ENCODE measurements at places on chromosomes 5 and 9.

GRCh38 chr5:173689171-173689736 is 72.8 kb upstream of the BOD1 start:
- no peak for DNase-seq

DNA sequence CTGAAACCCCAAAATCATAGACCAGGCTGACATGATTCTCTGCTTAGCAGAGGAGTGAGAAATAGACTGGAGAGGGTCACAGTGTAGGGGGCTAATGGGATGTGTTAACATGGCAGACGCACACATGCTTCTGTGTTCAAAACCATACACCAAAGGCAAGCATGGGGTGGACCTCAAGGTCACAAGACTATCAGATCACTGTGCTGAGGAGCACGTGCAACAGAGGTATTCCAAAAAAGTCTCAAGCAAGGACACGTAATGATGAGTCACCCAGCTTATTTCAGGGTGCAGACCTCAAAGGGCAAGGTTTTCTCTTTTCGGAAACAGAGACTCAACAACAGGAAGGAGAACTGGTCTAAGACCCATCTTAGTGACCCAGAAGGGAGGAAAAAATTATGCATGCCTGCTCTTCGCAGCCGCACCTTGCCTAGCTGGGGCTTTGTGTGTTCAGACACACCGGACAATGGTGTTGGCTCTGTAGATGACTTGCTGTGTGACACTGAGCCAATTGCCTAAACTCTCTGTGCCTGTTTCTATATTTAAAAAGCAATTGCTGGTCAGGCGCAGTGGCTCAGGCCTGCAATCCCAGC is 20.3 kb downstream of the WHRN start:
- peak; percentile 24 for DNase-seq

- peak; percentile 27 for DNase-seq
Observed at GRCh38 chr5:56282216-56282615, 49.1 kb upstream of the ANKRD55 start.

- peak; percentile 23 for DNase-seq
Observed at GRCh38 chr9:136694163-136694871, 7.1 kb upstream of the AGPAT2 start.

DNA sequence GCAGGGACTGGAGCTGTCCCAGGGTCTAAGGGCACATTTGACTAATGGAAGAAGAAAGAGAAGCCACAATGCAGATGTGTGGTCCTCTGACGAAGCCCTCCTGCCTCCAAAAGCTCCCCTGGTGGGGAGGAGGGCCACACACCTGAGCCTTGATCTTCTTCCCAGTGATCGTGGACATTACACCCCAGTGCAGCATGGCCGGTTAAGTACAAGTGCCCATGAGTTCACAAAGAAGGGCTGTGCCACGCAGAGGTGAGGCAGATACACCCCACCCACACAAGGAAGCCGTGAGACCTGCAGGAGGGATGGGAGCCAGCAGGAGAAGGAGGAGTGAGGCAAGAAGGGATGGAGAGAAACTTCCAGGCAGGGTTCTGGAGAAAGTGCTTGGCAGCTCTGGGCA is 199.0 kb upstream of the MVB12B start:
- DNase-seq: no peak

DNA sequence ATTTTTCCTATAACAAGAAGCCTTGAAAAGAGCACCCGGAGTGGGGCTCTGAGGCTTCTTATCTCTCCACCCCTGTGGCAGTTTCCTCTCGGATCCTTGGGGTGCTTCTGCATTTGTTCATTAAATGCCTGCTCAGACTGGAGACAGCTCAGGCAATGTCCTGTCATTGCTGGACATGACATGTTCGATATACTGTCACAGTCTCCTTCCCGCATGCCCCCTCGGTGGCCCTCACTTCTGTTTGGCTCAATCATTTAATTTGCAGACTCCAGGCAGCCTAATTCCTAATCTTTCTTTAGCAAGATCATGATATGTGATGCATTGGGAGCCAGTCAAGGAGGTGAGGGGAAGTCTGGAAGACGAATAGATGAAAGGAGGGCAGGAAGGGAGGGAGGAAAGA is 37.5 kb upstream of the CPEB4 start:
- DNase-seq: no peak

GRCh38 chr9:106106396-106106795 is 412.1 kb downstream of the TMEM38B start:
- DNase-seq: no peak

GRCh38 chr9:14323083-14323971 is 9.4 kb upstream of the NFIB start:
- no peak for DNase-seq

DNA sequence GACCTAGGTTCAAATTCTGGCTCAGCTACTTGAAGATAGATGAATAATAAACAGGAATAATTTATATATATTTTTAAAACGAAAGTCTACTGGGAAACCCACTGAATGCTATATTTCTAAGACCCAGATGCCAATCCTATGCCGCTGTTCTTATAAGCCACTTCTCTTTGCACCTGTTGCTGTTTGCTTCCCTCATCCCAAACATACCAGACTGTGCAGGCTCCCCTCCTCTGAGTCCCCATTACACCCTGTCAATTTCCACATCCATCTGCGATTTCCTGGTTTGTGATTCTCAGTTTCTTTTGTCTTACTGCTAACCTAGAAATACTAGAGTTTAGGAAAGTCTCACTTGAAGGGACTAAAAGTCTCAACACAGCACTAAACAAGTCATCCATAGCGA is 92.8 kb upstream of the CAST start:
- no peak for DNase-seq

- peak; percentile 53 for DNase-seq
Observed at GRCh38 chr9:77507212-77507961, 140.7 kb downstream of the GNA14 start.

- DNase-seq: no peak
Observed at GRCh38 chr5:35246900-35247647, 16.8 kb upstream of the PRLR start.

GRCh38 chr5:150317048-150318003 is 14.6 kb upstream of the ARSI start:
- peak; percentile 96 for DNase-seq

- no peak for DNase-seq
Observed at GRCh38 chr9:28135549-28135948, 562.3 kb upstream of the C9orf72 start.

DNA sequence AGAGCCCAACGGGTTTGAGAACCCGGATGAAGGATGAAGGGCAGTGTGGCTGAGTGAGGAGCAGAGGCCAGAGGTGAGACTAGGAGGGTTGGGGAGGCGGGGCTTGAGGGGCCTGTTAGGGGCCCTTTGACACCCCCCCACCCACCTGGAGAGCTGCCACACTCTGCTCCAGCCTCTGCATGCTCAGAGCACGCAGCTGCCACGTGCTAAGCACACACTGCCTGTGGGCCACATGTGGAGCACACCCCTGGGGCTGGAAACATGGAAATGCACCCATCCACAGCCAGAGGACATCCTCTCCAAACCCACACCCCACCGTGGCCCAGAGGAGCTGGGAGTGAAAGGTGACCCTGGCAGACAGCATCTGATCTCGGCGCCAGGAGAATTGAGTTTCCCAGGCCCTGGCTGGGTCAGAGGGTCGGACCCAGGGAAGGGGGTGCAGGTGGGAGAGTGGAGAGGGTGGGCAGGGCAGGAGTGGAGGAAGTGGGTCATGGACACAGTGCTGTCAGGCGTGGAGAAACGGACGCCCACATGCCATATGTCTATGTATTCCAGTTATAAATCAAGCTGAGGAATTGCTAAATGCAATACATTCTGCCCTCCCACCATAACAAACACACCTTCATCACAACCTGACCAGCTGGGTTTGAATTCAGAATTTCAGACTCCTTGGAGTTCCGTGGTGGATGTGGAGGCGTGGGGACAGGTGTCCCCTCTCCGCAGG is 5.9 kb downstream of the DNM1 start:
- no peak for DNase-seq

DNA sequence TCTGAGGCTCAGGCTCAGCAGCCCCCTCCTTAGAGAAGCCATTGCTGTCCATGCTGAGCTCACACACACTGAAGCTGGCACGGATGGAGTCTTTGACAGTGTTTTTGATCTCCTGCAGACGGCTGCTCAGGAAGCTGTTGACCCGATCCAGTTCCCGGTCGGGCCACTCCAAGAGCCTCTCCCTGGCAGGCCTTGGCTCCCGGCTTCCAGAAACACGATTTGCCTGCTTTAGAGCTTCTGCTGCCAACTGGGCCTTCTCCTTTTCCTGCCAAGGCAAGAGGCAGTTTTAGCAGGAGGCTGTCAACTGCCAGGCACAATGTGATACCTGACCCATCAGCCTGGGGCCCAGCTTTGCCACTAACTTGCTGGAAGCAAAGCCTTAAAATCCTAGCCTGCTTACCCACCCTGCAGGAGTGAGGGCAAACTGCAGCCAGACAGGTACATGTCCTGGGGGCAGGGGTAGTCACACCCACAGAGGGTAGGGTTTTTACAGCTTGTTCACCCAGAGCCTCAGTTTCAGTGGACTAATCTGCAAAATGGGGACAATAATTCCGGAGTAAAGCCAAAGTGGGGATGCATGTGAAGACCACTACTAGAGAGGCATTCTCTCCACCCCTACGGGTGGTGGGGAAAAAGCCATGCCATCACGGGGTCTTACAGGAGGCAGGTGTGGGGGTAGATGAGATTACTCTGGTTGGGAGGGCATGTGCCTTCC is 8.3 kb upstream of the DDX41 start:
- no peak for DNase-seq

DNA sequence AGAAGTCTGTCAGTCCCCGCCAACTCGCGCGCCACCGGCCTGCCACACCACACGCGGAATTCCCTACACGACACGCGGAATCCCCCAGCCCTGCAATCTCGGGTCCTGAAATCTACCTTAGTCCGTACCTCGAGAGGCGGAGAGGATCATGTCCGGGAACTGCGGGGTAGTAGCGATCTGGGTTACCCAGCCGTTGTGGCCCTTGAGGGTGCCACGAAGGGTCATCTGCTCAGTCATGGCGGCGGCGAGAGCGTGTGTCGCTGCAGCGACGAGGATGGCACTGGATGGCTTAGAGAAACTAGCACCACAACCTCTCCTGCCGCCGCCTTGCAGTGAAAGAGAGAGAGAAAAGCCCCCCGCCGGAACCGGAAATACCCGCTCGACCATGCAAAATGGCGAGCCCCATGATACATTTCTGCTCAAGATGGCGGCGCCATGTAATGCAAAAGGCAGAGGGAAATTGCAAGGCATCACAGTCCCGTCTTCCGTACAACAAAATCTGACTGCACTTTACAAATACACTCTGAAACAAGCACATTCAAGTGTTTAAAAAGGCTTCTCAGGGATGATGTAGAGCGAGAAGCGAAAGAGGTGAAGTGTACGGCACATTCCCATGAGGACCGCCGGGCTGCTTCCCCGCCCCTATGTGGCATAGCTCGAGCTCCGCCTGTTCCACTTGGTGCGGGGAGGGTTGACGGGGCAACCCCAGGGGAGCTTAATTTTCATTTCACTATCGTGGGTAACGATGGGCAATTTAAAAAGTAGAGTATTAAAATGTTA is at the start of gene RACK1:
RACK1 (minus strand) TSS at position 343 of the 780 bp plus-strand sequence; CDS start at position 237, 106 bp downstream.
- peak; percentile 92 for DNase-seq

Measured in fibroblast of skin of back (primary cell).